Muscle of back (tissue), 13 donors: ENCODE measurements at places on chromosomes 6 and 20.

DNA sequence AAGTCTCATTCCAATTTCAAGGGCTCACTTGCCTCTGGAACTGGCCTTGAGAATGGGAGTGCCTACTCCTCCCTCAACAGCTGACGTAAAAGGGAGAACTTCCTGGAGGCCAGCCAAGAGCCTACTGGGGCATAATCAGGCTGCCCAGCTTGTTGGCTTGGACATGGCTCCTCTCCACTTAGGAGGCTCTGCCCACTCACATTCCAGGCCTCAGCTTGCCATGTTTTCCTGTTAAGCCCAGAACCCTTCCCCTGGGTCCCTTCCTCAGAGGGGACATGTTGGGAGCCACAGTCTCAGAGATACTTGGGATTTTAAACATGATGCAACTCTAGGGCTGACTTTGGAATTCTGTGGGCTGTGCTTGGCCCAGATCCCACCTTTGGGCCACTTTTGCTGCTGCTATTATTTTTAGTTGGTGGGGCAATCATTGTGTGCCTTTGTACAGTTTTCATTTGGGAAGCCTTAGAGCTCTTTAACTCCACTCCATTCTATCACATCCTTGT, 31.5 kb upstream of the ADTRP start:
- DNase-seq: peak; percentile 68

- DNase-seq: no peak
Observed at GRCh38 chr6:143595251-143596036, 82.3 kb upstream of the PHACTR2 start.

- no peak for DNase-seq
Observed at GRCh38 chr6:55643861-55644260, 64.9 kb upstream of the HMGCLL1 start.

- DNase-seq: no peak
Observed at GRCh38 chr6:23510778-23511510, 615.1 kb upstream of the NRSN1 start.

DNA sequence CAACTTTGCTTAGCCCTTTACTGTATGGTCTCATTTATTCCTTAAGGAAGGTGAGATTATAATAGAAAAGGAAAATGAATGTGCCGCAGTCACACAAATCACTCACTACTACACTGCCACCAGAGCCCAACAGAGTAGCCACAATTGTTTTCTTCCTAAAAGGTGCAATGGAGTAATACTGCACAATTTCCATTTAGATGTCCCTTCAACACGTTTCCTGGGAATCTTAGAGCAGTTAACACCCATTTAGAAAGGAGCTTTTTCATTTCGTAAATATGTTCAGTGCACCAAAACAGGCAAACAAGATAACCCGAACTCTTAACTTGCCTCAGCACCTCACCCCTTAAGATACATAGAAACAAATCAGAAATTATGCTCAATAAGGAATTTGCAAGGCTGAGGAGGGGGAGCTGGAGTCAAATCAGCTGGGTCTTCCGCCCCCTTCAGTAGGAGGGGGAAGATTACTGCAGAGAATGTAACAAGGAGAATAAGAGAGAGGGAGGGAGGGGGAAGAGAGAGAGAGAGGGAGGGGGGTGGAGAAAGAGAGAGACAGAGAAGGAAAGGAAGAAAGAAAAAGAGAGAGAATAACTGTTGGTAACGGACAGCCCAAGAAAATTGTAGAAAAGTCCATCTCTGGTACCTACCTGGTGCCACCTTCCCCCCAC, 155.5 kb downstream of the BCAS1 start:
- DNase-seq: no peak

- DNase-seq: no peak
Observed at GRCh38 chr6:37889051-37889450, 69.5 kb downstream of the ZFAND3 start.

GRCh38 chr6:104558746-104559145, 301.0 kb downstream of the HACE1 start:
- no peak for DNase-seq

DNA sequence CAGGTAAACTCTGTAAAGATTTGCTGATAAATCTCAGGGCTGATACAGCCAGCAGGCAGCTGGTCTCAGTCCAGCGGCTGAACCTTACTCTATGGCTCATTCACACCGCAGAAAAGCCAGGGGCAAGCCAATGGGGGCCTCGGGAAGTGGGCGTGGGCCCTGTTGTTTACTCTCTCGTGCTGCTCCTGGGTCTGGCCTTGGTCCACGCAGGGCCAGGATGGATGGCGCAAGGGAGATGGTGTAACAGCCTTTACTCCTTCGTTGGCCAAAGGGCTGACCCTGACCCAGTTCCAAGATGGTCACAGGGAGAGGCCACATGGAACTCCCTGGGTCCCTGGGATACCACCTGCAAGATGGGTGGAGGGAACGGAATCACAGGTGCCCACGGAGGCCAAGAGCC, 16.2 kb downstream of the KCNK17 start:
- no peak for DNase-seq

GRCh38 chr6:16817594-16817993, 56.3 kb upstream of the ATXN1 start:
- no peak for DNase-seq

GRCh38 chr6:70952608-70953165, 4.2 kb downstream of the B3GAT2 start:
- DNase-seq: no peak
